ENCODE measurements at places on chromosomes 5 and 9.

DNA sequence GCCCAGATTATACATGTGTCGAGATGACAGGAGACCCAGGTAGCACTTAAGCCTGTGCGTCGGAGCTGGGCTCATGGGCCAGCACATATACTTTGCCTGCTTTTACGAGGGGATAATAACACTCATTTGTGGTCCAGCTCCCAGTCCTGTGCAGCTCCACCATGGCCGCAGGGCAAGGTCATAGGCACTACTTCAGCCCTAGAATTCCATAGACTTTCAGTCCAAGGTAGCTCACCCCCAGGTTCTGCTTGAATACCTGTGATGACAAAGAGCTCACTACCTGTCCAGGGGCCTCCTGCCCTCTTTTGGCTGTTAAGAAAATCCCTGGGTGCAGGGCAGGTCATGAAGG lies 1.7 kb downstream of the CORO2A start:
- DNase-seq = no peak

GRCh38 chr5:152625696-152626095 lies 220.6 kb upstream of the NMUR2 start:
- DNase-seq = no peak

- DNase-seq = peak; percentile 81
Observed at GRCh38 chr9:4662108-4662988, at the start of gene PLPP6. Gene PLPP6 (plus strand): TSS chr9:4662294. CDS start chr9:4662376, 82 bp downstream.

GRCh38 chr5:158884827-158885518 lies 214.7 kb downstream of the EBF1 start:
- no peak for DNase-seq

GRCh38 chr9:92140074-92140753 lies 25.0 kb upstream of the SPTLC1 start:
- DNase-seq = peak; percentile 73

DNA sequence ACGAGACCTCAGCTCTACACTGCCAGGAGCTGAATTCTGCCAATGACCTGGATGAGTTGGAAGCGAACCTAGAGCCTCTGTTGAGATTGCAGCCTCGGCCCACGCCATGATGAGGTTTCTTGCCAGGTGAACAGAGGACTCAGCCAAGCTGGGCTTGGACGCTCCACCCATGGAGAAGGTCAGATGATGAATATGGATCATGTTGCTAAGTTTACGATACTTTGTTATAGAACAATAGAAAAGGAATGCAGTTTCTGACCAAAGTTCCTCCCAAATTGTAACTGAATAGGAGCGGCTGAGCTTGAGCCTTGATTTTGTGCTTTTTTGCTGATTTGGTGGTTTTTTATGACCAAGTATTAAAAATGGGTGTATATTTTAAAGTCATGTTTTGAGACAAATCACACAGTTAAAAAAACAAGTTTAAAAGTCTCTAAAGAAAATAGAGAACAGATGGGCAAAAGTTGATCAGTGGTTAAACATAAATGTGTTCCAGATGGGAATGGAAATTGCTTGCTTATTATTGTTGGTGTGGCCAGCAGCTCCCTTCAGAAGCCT lies 32.9 kb downstream of the ROPN1L start:
- DNase-seq = no peak

DNA sequence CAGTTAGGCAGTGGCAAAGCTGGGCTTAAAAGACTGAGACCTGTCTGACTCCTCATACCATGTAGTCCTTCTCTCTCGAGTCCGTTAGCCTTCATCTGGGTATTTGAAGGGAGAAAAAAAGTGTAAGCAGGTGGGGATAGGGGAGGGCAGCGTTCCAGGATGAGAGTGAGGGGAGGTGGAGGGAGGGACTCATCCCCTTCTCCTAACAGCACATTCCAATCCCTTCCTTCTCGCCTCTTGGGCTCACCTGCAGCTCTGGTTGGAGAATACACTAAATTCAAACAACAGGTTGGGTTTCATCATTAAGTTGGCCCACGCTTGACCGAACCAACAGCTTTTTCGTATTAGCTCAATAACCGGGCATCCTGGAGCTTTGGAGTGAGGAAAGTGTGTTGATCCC lies 3.6 kb downstream of the NEURL1B start:
- no peak for DNase-seq

- DNase-seq = no peak
Observed at GRCh38 chr5:54457094-54457862, 1.8 kb downstream of the HSPB3 start.

GRCh38 chr9:125663127-125663526 lies 43.9 kb downstream of the MAPKAP1 start:
- DNase-seq = no peak

- DNase-seq = no peak
Observed at GRCh38 chr9:136720251-136720897, 8.0 kb downstream of the DIPK1B start.

- no peak for DNase-seq
Observed at GRCh38 chr5:140336388-140336787, 10.0 kb downstream of the HBEGF start.

DNA sequence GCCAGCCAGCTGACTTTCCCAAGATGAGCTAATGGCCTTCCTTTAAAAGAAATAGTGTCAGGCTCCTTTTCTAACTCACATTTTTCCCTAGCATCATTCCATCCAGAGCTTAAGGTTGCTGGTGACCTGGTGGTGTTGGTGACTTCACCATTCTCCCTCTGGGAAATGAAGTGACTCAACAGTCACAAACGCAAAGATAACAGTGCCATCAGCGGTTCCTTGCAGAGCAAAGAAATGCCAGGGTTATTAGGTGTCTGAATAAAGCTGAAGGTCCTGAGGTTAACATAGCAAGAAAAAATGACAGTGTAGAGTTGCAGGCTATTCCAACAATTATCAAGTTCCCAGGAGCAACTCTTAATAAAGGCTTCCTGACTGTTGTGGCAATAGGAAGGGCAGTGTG lies 111.8 kb upstream of the SLC44A1 start:
- DNase-seq = no peak

- no peak for DNase-seq
Observed at GRCh38 chr9:107308461-107308860, 25.4 kb downstream of the RAD23B start.

DNA sequence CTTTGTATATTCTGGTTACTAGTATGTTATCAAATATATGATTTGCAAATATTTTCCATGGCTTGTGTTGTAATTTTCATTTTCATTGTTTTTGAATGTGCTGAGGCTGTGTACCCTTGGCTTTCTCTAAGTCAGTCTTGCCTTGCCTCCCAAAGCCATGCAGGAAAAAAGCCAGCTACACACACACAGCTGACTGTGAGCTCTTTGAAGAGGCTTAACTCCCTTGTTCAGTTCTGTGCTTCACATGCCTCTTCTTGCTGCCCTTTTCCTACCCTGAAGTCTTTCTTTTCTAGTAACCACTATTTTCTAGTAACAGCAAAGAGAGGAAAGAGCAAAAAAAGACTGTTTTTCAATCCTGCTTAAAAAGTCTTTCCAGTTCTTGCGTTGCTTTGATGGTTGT lies 53.9 kb downstream of the KCNN2 start:
- no peak for DNase-seq

DNA sequence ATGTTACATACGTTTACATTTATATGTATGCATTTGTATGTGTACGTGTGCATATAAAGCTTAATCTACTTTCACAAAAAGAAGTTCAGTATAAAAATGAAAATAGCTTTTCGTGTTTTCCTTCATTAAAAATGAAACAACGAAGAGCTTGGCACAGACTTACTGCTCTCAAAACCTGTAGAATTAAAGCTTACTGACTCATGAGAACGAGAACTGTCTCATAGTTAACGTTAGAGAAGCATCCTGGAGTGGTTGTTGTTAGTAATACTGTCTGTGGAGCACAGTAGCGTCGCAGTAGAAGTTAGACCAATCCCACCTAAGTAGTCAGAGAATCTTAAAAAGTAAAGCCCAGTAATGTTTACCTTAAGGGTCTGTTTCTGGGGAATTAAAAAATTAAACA lies 1.3 kb downstream of the MAT2B start:
- no peak for DNase-seq

- DNase-seq = no peak
Observed at GRCh38 chr5:92769978-92770377, 811.0 kb downstream of the NR2F1-AS1 start.

DNA sequence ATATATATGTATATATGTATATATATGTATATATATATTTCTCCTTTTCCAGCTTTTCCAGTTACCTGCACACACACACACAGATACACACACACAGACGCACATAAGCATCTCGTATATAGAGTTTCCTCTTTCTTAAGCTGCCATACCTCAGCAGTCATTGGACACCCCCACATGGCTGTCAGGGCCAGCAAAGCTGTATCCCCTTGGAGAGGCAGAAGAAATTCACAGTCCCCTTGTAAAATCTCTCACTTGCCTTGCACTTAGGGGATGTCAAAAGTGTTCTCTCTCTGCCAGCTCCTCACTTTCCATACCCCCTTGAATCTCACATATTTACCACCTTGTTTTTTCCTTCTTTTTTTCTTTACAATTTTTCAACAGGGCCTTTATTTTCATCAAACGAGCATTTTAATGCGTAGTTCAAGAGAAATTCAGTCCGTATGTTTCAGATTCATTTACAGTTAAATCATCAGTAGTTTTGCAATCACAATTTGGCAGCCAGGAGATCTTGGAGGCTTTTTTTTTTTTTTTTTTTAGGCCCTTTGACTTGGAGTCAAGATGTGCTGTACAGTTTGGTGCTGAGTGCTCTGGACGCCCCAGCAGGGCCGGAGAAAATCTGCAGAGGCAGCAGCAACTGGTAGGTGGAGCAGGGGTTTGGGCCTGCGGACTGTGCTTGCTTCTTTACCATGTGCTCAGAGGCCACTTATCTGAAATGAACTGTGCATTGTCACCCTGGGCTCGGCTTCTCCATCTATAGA lies 244.9 kb upstream of the KLF4 start:
- no peak for DNase-seq

GRCh38 chr5:644971-645370 lies 32.8 kb downstream of the CEP72 start:
- DNase-seq = no peak

GRCh38 chr5:77015938-77016569 lies 14.2 kb upstream of the AGGF1 start:
- DNase-seq = no peak

GRCh38 chr9:98570663-98571440 lies 137.9 kb downstream of the GABBR2 start:
- DNase-seq = peak; percentile 2

DNA sequence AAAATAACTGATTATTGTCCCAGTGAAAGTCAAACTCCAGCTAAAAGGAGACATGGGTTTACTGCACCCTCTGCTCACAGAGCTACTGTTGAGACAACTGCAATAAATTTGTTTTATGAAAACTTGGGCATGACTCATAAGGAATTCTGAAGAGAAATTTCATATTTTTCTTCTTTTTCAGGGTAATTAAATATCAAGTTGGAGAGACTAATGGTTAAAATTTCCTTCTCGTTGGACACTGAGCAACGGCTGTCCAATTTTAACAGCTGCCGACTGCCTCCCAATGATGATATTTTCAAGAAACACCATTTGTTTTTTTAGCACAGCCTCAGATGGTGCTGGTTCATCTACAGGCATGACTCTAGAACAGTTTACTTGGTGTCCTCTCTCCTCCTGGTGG lies 259.2 kb upstream of the RGMB start:
- DNase-seq = no peak

- DNase-seq = no peak
Observed at GRCh38 chr5:135625486-135625885, 46.7 kb upstream of the CXCL14 start.

- no peak for DNase-seq
Observed at GRCh38 chr5:174688441-174689354, 35.7 kb upstream of the MSX2 start.

- no peak for DNase-seq
Observed at GRCh38 chr5:169993485-169993790, 13.1 kb upstream of the INSYN2B start.

DNA sequence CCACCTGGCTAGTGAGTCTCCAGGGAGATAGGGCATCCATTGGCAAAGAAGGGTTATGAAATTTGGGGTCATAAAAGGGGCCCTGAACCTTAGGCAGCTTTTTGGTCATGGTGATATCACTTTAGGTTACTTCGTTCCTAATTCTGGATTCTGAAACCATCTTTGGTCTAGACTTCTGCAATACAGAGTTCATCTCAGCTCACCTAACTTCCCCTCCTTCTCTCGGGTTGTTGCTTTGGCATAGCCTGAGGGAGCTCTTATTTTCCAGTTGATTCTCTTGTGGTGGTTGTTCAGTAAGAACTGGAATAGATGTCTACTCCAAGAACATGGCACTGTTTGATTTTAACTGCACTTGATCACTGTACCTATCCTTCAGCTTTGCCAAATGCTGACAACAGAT lies 148.9 kb upstream of the RUSC2 start:
- no peak for DNase-seq

GRCh38 chr9:134492721-134493460 lies 148.7 kb upstream of the COL5A1 start:
- no peak for DNase-seq

GRCh38 chr9:20948703-20949102 lies 82.7 kb downstream of the HACD4 start:
- DNase-seq = no peak

GRCh38 chr9:129513282-129513681 lies 107.6 kb downstream of the C9orf50 start:
- no peak for DNase-seq

GRCh38 chr5:179246227-179246626 lies 99.0 kb downstream of the ADAMTS2 start:
- DNase-seq = no peak

DNA sequence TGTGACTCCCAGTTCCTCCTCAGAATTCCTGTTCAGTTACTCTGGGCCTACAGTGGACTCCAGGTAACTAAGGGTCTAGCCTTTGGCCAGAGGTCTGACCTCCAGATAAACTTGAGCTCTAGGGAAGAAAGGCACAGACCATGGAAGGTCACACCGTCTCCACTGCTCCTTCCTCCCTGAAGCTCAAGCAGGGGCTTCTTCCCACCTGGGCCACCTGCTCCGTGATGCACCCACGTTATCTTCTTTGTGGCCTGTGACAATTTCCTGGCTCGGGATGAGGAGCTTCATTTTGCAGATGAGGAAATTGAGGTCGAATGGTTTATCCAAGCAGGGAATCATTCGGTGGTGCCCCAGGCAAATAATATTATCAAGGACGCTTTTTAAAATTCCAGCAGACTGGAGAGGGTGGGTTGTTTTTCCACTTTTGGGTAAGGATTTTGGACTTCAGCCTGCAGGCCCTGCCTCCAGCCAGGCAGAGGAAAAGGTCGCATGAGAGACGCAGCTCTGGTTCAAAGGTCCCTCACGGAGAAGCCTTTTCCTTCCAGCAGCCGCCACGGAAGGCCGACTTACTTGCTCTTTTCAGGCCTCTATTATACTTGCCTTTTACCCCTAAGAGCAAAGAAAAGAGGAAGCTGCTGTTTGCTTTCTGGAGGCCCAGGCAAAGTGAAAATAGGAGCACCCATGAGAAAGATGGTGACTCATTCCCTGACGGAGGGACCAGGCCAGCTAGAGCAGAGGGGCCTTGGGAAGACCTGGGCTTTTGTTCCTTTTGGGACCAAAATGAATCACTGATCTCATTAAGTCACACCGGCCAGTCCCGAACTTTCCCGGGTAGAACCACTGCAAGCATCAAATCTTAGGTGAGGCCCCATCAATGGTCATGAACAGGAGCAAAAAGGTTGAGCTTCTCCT lies 22.8 kb upstream of the DUSP1 start:
- DNase-seq = no peak
